ENCODE measurements at places on chromosomes 2 and 18. TPM values are rescaled to one million over a fixed set of nuclear protein-coding genes. Genes with fewer than 3 reads are reported as not detected.
A peak's percentile ranks its signal among the peaks of the same experiment; 100 is the strongest.

- no peak for DNase-seq
These were observed 162.4 kb upstream of the CWC22 start for GRCh38 chr2:180169474-180169873.

- DNase-seq, result no peak
These were observed 298.7 kb upstream of the ACVR2A start for GRCh38 chr2:147546109-147546508.

DNA sequence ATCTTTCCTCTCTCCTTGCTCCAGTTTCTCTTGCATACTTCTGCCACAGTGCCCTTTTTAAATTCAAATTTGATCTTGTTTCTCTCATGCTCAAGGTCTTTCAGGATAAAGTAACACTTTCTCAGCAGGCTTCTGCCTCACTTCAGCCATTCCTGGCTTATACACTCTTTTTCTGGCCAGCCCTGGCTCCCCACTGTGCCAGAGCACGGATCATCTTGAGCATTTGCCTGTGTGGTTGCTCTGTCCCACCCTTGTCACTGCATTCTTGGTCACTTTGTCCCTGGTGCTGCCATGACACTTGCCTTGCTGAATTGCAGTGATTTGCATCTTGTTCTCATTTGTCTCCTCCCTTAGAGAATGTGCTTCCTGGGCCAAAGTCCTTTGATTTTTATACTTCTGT, 634.3 kb downstream of the TMEM182 start:
- DNase-seq, result no peak

DNA sequence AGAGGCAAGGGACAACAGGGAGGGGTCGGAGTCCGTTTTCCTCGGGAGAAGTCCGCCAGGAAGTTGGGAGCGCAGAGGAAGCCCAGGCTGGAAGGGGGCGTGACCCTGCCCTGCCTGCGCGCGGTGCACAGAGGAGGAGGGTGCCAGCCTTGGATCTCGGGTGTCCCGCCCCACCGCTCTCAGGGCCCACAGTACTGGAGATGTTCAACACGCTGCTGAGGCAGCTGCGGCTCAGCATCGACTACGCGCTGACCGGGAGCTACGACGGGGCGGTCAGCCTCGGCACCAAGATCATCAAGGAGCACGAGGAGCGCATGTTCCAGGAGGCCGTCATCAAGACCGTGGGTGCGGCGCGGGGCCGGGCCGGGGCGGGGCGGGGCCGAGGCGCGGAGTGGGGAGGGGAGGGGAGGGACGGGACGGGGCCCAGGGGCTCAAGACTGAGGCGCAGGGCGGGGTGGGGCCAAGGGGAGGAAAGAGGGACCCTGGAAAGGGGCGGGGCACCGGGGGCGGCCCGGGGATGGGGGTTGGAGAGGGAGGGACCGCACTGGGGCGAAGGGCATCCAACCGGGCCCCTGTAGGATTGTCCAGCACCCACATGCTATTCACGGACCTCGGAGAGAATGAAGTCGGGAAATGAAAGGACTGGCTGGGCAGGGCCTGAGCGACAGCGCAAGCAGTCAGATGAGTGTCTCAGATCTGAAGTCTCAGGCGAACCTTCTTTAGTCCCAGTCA, 36.6 kb downstream of the POMC start:
- DNase-seq, result peak; percentile 19

The CFAP53 gene
- total RNA-seq, result 1.2 TPM

The ZNF521 gene
- total RNA-seq, result 0.62 TPM
